ENCODE measurements at places on chromosomes 1 and 21.

- no peak for DNase-seq
Observed at GRCh38 chr1:104380003-104380402, 630.3 kb downstream of the AMY1C start.

GRCh38 chr1:99726818-99727217 lies 39.6 kb downstream of the FRRS1 start:
- no peak for DNase-seq

GRCh38 chr1:20729155-20729931 lies 3.2 kb downstream of the SH2D5 start:
- no peak for DNase-seq

DNA sequence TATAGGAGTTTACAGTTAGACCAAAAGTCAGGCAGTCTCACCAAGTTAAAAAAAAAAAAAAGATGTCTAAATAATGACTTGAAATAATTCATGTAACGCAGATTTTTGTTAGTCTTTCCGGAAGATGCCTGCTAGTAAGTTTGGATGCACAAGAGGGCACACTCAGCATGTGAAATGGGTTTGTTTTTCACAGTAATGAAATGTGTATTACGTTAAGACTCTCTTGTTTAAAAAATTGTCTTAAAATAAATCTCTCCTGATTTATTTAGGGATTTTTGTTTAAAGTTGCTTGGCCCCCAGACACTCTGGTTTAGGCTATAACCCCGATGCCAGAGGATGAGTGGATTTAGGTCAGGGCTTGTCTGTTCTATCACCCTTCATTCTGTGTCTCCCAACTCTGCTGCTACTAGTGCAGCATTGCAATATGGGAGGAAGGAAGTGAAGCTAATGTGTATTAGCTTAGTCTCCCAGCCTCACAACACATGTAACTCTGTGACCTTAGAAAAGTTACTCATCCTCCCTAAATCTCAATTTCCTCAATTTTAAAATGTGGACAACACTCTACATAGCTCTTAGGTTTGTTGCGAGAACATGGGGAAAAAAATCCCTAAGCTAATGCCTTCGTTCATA lies 25.7 kb downstream of the CTH start:
- DNase-seq: no peak

GRCh38 chr1:228927946-228928898 lies 192.9 kb downstream of the RHOU start:
- DNase-seq: no peak

DNA sequence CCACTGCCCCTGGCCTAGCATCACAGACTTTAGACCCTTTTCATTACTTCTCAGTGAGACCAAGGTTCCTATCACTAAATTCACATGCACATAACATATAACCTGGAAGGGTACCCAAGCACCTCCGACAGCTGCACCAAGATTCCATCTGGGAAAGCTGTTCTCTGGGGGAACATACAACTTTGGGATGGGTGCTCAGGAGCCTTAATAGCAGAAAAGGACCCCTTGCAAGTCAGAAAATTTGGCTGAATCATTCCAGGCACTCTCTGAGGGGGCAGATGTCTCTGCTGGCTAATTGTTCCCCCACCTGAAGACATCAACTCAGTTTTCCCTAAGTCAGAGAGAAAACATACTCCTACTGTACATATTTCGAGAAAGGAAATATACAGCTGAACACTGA lies 41.3 kb upstream of the PSEN2 start:
- no peak for DNase-seq

- DNase-seq: no peak
Observed at GRCh38 chr1:161182214-161182613, 4.9 kb upstream of the B4GALT3 start.

DNA sequence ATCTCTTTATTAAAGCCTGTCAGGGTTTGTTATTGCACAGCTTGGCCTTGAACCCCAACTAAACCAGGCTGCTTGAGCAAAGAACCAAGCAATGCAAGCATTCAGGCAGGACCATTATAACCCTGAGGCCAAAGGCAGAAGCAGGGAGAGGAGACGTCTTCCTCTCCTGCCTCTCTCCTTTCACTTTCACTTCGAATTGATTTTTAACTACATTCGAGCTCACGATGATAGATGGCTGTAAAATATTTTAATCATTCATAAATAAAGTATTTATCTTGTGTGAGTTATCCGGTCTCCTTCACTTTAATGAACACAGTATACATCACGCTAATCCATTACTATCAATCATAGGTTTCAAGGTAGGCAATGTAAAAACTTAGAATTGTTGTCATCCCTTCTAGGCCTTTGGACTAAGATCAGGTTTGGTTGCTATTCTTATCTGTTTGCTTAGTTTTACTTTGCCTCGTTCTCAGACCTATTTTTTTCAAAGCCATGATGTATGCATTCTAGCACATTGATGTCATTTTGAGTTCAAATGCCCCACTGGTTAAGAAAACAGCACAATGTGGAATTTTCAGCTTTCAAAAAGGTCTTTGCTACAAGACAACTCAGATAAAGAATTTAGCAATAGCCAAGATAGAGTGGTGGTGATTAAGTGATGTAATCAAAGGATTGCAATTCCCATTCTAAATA lies 480.2 kb upstream of the RUNX1 start:
- DNase-seq: no peak

DNA sequence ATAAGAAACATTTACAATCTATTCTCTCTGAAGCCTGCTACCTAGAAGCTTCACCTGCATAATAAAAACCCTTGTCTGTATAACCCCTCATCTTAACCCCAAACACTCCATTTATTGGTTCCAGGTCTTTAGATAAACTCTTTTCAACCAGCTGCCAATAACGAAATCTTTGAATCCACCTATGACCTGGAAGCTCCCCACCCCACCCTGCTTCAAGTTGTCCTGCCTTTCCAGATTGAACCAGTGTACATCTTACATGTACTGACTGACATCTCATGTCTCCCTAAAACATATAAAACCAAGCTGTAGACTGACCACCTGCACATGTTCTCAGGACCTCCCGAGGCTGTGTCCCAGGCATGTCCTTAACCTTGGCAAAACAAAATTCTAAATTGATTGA lies 50.7 kb upstream of the VWA5B1 start:
- DNase-seq: no peak

DNA sequence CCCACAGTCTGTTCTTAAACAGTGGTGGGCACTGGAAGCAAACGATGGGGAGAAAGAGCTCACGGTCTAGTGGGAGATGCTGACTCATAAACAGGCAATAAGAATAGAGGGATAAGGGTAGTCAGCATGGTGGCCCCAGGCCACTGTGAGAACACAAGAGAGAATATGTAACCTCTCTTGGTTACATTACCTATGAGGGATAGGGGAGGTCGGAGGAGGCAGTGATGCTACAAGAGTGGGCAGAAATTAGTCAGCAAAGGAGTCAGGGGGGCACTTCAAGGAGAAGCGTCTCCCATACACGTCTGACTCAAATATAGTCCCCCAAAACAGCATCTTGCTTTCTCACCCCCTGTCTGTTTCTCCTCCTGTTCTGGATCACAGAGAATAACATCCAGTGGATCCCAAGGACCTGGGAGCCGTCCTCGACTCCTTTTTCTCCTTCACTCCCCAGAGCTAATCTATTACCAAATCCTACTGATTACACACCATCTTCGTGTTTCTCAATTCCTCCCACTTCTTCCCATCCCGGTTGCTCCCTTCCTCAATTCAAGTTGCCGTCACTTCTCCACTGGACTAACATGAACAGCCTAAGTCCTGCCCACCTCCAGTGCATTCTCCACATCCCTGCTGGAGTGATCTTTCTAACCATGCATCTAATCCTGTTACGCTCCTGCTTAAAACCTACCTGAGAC lies 2.1 kb downstream of the SLAMF8 start:
- no peak for DNase-seq

DNA sequence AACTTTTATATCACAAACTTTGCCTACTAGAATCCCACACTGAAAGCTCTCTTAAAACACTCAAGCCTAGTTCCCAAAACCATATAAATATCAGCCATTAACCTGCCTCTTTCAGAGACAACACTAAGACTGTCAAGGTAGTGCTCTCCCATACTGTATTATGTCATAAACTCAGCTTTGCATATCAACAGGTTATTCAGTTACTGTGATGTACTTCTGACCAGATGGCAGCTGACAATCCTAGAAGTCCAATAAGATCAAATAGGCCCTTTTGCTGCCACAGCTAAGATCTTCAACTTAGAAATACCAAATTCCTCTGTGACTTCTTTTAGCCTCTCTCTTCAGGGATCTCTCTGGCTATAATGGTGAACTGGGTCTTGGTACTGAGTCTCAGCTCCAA lies 97.2 kb downstream of the SPATA6 start:
- DNase-seq: no peak

GRCh38 chr1:151967091-151967490 lies 26.6 kb downstream of the S100A10 start:
- no peak for DNase-seq

- DNase-seq: no peak
Observed at GRCh38 chr1:42940851-42941639, 17.6 kb downstream of the SLC2A1 start.

- no peak for DNase-seq
Observed at GRCh38 chr1:86938450-86938849, 24.0 kb downstream of the HS2ST1 start.

GRCh38 chr1:107273515-107273914 lies 132.7 kb downstream of the NTNG1 start:
- DNase-seq: no peak

GRCh38 chr1:203178821-203179666 lies 3.4 kb upstream of the MYBPH start:
- DNase-seq: no peak

DNA sequence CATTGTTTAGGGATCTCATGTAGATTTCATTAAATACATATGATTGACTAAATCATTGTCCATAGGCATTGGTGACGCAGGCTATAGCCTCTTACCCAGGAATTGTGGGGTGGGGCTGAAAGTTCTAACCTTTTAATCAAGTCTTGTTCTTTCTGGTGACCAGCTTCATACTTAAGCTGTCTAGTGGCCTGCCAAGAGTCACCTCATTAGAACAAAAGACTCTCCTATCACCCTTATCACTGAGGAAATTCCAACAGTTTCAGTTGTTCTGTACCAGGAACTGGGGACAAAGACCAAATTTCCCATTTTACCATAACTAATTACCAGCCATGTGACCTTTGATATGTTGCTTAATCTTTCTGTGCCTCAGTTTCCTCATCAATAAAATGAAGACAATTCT lies 298.5 kb downstream of the PBX1 start:
- no peak for DNase-seq

DNA sequence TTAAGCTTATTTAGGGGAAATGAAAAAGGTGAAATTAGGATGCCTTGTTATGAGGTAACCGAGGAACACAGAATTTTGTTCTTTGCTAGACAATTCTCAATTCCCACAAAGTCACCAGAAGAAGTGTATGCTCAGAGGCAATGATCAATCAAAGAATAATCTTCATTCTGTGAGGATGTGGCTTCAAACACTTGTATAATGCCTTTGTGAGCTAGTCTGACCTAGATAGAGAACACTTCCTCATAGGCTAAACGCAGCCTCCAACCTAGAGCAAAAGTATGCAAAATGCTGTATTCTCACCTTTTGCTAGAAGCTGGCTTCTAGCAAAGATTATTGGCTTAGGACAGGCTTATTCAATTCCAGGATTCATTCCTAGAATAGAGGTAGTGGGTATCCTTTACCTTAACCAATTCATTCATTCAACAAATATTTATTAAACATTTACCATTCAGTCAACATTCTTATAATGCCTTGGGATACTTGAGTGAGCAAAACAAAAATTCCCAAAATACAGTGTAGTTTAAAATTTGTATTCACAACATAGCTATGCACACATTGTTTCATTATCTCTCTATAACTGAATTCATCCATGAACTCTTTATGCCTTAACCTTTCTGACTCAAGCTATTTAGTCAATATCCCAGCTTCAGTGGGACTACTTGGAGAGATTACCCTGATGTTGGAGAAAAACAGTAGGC lies 530.2 kb downstream of the PTPRC start:
- DNase-seq: no peak

DNA sequence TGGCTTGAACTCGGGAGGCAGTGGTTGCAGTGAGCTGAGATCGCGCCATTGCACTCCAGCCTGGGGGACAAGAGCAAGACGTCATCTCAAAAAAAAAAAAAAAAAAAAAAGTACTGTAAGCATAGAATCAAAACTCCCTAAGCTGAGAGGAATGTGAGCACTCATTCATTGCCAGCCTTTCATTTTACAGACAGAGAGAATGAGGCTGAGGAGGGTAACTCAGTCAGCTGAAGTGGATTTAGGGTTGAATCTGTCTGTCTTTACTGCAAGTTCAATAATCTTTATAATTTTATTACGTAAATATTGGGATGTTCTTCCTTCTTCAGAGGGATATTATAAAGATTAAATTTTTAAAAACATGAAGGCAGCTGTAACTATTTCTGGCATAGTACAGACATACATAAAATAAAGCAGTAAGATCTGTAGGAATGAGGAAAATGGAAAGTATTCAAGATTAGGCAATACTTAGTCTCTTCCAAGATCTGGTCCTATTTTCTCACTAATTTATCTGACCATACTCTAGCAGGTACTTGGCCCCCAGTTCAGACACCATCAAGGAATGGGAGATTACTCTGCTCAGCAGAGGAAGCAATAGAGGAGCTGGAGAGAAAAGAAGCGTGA lies 24.1 kb upstream of the MNDA start:
- DNase-seq: no peak

DNA sequence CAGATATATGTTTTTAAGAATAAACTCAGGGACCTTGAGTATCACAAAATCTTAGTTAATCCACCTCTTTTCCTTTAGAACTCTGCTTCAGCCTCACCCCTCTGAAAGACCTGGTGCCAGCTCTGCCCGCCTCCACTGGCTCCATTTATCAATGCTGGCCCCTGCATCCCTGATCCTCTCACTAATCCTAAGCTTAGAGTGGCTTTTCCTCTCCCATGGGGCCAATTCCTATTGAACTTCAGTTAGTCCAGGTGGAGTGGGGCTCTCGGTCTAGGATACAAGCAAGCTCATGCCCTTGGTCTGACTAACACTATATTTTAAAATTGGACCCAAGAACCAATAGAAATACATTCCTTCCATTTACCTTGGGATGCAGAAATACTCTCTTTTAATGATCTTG lies 87.0 kb downstream of the RGS7 start:
- DNase-seq: no peak

DNA sequence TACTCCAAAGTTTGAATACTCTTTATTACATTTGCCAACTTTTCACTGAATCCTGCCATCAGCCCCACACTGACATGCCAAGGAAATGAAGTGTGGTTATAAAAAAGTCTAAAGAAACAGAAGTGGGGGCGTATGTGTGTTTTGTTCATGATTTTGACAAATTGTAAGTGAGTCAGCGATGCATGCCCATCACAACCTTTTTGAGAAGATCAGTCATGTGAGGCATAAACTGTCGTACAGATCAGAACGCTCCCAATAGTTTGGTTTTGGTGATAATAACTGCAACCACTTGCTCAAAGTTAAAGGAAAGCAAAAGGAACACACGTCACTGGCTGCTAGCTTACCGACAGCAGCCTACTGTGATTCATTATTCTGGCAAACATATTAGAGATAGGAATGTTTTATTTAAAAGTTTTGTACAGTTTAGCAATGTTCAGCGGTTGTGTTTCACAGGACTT lies 95.6 kb downstream of the RGS2 start:
- DNase-seq: no peak

DNA sequence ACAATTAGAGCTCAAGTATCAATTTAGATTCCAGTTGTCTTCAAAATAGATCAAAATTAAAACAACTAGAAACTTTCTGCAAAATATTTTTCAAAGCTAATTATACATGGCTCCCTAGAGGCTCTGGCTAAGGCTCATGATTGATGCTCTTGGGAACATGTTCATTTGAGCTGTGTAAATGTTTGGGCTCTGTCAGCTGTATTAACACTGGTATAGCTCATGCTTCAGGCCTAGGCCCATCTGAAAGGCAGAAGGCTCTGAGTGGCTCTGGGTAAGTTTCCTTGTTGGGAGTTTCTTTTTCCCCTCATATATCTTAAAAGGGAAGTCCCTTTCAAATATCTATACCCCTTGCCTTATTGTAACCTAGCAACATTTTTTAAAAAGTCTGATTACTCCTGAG lies 81.3 kb downstream of the UROD start:
- no peak for DNase-seq
